ENCODE measurements at places on chromosomes 3 and 15.

DNA sequence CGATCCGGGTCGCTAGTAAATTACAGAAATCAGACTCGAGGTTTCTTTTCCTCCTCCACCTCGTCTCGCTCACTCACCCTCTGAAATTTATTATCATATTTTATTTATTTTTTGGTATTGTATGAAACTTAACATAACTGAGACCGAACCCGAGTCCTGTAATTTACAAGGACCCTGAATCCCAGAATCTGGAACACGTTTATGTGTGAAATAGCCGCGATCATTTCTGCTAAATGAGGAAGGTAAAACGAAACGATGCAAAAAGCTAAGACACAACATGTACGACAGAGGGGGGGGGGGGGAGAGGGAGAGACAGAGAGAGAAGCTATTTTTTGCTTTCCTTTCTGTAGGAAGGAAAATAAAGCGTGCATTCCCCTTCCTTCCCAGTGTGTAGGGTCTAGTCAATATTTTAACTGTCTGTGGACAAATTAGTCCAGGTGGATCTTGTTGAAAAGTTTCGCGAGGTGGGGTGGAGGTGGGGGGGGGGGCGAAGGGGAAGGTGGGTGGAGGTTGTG, 1.6 kb downstream of the BBX start:
- DNase-seq = no peak

DNA sequence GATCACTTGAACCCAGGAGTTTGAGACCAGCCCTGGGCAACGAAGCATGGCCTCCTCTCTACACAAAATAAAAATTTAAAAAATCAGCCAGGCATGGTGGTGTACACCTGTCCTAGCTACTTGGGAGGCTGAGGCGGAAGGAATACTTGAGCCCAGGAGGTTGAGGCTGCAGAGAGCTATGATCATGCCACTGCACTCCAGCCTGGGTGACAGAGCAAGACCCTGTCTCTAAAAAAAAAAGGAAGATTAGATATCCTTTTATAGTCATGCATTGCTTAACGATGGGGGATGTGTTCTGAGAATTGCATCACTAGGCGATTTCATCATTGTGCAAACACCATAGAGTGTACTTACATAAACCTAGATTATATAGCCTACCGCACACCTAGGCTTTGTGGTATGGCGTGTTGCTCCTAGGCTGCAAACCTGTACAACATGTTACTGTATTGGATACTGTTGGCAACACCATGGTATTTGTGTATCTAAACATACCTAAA, 12.6 kb downstream of the ALAS1 start:
- no peak for DNase-seq

DNA sequence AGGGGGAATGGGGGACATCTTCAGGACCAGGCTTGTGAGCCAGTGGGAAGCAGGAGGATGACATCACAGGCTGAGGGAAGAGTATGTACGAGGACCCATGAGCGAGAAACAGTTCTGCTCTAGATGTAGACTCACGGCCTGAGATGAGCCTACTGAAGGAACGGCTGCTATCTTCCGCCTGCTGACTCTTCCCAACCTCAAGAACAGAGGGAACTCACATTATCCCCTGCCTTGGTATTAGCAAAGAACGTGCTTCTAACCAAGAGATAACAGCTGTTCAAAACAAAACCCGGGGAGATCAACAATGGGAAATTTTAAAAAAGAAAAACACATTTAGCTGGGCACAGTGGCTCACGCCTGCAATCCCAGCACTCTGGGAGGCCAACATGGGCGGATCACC, 25.3 kb downstream of the AVEN start:
- no peak for DNase-seq

DNA sequence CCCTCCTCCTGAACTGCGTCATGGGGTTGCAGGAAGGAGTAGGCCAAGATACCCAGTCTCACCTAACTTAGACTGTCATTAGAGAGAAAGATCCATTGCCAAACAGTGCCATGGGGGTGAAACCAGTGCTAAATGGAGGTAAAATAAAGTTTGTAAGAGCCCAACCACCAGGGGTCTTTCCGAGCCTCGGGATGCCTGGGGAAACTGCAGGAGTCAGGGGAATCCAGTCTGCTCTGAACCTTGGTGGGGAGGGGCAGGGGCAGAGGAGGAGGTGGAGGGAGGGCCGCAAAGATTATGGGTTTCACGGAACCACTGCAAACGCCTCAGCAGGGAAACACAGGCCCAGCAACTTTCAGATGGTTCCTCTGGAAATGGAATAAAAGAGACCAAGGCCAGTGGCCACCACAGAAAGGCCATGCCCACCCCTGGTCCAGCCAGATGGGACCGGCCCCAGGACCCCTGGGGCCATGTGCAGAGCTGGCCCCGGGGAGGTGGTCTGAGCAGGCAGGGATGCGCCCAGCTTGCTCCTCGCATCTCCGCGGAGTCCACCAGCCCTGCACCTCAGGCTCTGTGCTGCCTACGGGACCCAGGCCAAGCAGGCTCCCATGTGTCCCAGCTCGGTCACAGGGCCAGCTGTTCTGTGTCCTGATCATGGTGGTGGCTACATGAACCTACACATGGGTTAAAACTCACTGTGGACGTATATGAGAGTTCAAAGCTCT, 19.8 kb upstream of the GP9 start:
- DNase-seq = no peak

DNA sequence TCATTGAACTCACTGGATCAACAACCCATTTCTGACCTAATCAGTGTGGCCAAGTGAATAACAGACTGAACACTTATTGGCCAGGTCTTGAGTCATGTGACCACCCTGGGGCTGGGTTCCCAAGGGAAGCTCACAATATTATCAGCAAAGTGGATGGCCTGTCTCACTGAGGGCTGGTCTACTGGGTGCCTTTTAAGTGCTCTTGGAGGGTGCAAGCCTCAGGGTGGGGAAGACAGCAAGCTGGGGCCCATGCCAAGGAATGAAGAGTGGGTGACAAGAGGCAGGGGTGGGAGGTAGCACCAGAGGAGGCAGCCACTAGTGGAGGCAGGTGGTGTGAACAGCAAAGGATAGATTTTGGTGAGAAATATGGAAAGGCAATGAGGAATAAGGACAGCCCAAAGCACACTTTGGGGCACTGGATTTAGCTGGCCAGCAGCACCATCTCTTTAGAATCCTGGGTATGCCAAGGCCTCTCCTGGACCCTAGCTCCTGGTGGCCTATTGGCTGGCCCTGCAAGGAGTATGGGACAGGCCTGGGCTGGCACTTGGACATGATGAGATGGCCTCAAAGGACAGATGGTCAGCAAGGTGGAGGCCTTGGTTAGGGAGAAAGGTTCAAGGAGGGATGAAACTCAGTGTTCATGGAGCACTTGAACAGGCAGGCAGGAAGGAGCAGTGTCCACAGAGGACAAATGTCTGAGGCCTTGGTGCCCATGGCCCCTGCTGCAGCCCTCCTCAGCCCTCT, 34.2 kb downstream of the HMCES start:
- no peak for DNase-seq

DNA sequence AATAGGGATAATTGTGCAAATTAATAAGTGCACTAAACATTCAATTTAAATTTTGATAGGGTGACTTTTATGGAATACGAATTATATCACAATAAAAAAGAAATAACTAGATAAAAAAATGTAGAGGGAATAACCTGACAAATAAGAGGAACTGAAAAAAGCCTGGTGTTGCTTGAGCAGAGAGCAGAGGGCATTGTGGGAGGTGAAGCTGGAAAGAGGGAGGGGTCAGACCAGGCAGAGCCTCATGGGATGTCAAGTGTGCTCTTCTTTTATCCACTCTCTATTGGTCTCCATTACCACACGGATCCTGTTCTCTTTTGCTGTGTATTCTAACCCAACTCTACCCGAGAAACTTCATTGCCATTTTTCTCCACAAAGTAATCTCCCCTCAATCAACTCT, 264.0 kb upstream of the CRBN start:
- no peak for DNase-seq

- no peak for DNase-seq
These were observed 152.5 kb downstream of the KLHL25 start for GRCh38 chr15:85642065-85642692.
